ENCODE measurements at places on chromosomes 16 and 17. TPM values are rescaled to one million over a fixed set of nuclear protein-coding genes. Genes with fewer than 3 reads are reported as not detected.

GRCh38 chr16:51051671-51052070 is 99.4 kb downstream of the SALL1 start:
- no peak for DNase-seq

DNA sequence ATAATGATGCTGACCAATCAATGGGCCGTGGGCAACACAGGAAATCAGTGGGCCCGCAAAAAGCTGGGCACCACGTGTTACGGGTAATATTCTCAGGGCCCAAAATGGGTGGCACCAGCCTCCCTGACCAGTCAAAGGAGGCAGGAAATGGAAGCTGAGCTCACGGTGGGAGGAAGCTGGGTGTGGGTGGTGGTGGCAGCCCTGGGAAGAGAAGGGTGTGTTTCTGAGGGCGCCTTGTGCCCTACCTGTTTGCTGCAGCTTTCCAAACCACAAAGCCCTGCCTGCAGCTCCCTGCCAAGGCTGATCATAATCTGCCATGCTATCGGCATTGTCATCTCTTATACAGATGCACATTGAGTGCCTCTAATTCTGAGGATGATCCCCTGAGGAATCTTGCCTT is 457.9 kb downstream of the SLC39A11 start:
- no peak for DNase-seq

DNA sequence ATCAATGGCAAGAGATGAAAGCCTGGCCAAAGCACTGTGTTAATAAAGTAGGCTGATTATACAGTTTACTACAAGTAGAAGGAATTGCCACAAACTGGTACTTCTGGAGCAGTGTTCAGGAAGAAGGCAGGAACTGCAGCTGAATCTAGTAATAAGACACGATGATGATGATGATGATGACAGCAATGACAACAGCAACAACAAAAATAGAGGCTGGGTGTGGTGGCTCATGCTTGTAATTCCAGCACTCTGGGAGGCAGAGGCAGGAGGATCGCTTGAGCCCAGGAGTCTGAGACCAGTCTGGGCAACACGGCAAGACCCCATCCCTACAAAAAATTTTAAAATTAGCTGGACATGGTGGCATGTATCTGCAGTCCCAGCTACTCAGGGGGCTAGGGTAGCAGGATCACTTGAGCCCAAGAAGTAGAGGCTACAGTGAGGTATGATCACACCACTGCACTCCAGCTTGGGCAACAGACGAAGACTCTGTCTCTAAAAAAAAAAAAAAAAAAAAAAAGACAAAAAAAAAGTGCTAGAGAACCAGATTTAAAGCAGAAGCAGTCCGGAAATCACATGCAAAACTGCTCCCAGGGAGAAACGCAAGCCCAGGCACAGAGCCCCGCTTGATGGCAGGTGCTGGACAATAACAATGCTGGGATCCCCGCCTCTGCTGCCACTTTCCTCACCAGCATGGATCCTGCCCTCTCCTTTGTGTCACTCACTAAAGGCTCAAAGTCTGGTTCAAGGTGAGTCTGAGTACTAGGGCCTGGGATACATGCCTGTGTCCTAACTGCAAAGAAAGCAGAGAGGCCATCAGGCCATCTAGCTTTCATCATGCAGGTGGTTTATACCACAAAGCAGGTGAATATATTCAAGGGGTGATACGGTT is 44.8 kb downstream of the CPPED1 start:
- DNase-seq: no peak

- no peak for DNase-seq
These were observed 50.2 kb upstream of the TMEM97 start for GRCh38 chr17:28268610-28269313.

DNA sequence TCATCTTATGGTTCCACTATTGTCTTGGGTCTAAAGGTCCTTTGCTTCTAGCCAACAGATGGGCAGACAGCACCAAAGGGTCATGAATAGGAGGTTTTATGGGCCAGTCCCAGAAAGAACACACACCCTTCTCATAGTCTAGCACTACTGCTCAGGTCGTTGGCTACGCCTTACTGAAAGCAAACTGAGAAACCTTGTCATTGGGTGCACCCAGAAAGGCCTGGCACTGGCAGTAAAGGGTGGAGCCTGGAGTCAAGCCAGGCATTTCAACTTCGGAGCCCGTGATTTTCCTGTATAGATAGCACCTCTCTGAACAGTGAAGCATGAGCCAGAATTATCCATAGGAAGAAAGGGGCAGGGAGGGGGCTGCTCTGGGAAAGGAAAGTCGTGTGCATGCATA is 74.9 kb downstream of the VAT1L start:
- DNase-seq: no peak

DNA sequence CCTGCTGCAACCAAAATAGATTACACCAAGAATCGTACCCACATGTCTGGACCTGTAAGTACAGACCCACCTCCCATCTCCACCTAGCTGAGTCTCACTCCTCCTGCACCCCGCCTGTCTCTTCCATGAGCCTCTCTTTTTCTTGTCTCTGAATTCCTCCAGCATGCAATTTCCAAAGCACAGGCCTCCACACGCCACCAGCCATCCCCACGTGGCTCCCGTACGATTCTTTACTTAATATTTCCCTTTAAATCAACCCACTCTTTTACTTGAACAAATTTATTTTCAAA is 1.2 kb downstream of the RPH3AL start:
- no peak for DNase-seq

Gene PRAC2
- total RNA-seq: not detected

Gene PRSS27
- 0.37 TPM for total RNA-seq

Gene DRC3
- 1.8 TPM for total RNA-seq
